Activated naive CD8-positive, alpha-beta T cell treated with anti-CD3 and anti-CD28 coated beads for 36 hours (primary cell): ENCODE measurements at places on chromosomes 7 and 10. TPM values are rescaled to one million over a fixed set of nuclear protein-coding genes. Genes with fewer than 3 reads are reported as not detected.
A peak's percentile ranks its signal among the peaks of the same experiment; 100 is the strongest.

FMC1 gene
- total RNA-seq: 6.3 TPM

- peak; percentile 66 for DNase-seq
Observed at GRCh38 chr10:103584216-103585010, 90.9 kb downstream of the NEURL1 start.

GRCh38 chr7:8500286-8500685 lies 66.9 kb downstream of the NXPH1 start:
- DNase-seq: no peak

SAMD9L gene
- 18.6 TPM for total RNA-seq

- no peak for DNase-seq
Observed at GRCh38 chr10:5570007-5570655, 45.4 kb downstream of the CALML3 start.

WASL gene
- total RNA-seq: 5.1 TPM

- DNase-seq: peak; percentile 67
Observed at GRCh38 chr10:70656489-70656888, 15.8 kb upstream of the ADAMTS14 start.

GRCh38 chr10:125928928-125929585 lies 32.7 kb downstream of the FANK1 start:
- no peak for DNase-seq

CXCL12 gene
- total RNA-seq: not detected

CCL24 gene
- total RNA-seq: not detected

WDFY4 gene
- 0.93 TPM for total RNA-seq

GRCh38 chr7:155237297-155237696 lies 60.4 kb upstream of the INSIG1 start:
- no peak for DNase-seq

GDI2 gene
- total RNA-seq: 339 TPM

DNA sequence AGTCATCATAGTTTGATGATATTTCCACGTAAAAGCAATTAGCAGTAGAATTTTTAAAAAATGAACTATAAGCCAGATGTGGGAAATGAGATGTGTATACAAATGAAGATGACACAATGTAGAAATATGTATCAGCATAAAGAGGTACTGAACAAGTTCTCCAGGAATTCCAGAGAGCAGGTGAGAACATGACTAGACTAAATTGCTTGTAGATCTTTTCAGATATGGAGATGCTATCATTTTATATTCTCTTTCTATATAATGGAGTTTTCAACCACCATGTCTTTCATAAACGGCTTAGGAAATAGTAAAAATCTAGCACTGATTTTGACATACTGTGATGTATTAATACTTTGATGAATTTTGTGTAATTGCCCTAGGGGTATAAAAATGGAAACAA lies 130.9 kb downstream of the SEMA3D start:
- DNase-seq: no peak

GRCh38 chr10:52741851-52742250 lies 30.7 kb downstream of the MBL2 start:
- no peak for DNase-seq

DNA sequence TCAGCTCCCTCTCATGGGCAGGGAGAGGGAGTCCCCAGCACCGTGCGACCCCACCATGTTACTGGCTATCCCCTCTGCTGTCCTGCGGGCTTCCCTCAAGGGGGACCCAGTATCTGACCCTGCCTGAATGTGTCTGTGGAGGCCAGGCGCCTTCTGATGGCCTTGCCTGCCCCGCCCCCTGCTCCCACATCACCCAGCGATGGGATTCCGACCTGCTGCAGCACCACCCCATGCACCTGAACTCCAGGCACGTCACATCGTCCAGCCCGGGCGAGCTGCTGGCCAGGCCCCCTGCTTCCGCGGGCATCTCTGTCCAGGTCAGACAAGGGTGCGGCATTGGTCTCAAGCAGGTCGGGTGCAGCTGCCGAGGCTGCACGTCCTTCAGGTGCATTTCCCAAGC lies 19.0 kb downstream of the LRRC27 start:
- DNase-seq: no peak

ANKRD2 gene
- not detected for total RNA-seq

CFAP43 gene
- not detected for total RNA-seq

DNA sequence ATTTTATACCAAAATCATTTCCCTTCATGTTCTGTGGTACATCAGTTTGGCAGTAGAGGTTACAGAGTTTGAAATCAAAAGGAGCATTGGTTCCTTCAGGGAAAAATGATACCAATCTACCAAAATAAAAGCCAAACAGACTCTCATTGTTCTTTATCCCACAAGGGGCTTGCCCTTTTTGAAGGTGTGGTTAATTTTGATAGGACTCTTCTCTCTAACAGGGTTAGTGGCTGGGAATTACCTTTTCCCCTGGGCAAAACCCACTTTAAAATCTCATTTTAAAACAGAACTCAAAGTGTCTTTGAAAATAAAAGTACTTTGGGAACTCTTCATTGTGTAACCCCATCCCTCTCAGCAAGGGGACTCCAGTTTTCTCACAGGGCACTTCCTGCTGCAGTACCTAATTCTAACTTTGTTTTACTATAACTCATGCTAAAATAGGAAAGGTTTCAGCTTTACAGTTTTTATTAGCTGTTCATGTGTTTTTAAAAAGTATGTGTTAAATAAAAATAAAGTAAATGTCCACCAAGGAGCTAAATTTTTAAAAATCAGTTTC lies 30.6 kb downstream of the SMNDC1 start:
- DNase-seq: no peak

DNA sequence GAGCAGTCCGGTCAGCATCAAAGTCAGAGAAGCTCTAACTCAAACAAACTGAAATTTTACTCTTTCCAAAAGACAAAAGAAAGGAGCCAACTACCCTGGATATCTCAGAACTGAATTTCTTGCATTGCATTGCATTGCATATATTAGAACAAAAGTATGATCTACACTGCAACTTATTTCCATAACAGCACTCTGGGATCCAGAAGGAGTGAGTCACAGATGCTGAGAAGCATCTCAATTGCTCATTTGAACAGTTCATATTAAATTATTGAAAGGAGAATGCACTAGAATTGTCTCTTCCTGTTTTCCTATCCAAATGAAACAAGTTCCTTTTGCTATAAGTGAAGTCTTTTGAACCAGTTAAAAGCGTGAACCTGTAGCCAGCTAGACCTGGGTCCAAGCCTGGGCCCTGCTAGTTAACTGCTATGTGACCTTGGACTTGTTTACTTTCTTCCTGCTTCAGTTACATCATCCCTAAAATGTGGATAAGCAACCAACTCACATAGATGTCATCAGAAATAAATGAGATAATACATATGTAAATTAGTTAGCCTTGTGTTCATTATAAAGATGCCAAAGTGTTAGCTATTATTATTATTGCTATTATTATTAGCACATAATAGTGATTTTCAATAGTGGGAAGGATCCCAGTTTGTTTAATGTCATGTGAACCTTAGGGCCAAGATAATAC lies 184.1 kb downstream of the CREB5 start:
- DNase-seq: no peak

GRCh38 chr7:101278461-101279292 lies 33.8 kb upstream of the FIS1 start:
- DNase-seq: no peak

DNA sequence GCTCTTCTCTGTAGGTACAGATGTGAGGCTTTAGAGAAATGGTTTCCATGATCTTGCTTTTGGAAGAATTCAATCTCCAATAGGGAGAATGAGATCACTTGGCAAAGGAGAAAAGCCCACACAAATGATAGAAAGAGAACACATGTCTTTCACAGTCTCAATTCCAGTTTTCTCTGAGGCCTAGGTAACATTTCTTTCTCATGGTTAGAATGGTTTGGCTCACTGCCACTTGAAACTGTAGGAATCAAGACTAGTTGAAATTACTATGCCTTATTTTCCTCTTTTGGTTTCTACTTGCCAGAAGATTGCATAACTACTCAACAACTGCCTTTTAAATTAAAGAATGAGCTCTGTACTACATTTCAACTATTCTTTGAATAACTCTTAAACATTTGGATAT lies 276.5 kb upstream of the TEX47 start:
- no peak for DNase-seq

HGF gene
- total RNA-seq: not detected

TRUB1 gene
- total RNA-seq: 17.1 TPM

DNA sequence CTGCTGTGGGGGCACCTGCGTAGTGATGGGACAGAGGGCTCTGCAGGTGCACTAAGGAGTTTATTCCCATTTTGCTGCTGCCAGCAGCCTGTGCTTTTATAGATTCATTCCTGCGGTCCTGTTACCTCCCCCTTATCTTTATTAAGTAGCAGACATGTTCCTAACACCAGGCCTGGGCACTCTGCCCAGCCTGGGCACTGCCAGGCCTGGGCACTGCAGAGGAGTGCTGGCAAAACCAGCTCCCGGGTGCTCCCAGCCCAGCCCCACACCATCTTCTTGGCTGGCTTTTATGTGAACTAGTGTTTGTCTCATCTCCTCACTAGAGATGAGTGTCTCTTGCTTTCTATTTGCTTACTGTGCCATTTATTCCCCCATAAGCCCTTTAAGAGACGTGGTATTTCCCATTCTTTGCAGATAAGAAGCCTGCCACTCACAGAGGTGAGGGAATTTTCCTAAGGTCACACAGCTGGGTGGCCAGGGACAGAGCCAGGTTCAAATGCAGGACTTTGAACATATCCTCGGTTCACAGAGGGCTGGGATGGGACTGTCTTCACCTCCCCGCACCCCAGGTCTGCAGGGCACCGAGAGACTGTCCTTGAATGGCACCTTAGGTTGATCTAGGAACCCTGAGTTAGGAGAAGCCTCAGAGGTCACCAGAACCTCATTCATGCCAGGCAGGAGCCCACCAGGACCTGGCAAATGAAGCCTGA lies 14.6 kb upstream of the DRGX start:
- DNase-seq: no peak

DNA sequence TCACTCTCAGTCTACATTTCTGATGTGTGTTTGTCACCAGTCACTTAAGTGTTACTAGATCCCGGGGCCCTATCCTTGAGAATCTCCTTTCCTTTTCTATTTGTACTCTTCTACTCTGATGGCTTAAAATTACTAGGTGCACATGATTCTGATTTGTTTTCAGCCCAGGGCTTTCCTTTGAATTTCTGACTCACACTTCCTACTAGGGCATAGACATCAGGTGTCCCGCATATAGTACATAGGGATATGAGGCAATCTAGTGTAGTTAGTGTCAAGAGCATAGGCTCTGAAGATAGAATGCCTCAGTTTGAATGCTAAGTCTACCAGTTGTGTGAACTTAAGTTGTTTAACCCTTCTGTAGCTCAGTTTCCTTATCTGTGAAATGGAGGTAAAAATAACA lies 49.4 kb upstream of the LRRN3 start:
- no peak for DNase-seq

DNA sequence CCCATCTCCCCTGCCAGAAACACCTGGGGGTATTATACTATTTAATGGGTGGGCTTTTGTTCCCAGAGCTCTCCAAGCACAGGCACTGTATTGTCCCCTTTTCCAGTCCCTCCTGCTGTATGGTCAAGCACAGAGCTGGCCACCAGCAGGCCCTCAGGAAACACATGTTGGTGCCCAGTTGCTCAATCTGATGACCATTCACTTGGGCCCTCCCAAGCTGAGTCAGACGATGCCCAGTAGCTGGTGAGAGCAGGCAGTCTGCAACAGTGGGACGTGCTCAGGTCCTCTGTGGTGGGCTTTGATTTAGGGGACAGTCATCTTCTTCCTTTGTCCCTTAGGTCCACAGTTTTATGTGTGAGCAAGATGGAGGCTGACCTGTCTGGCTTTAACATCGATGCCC lies 11.8 kb downstream of the SFXN2 start:
- no peak for DNase-seq

GRCh38 chr10:71748671-71749191 lies 24.6 kb downstream of the VSIR start:
- DNase-seq: peak; percentile 82

TLX1 gene
- not detected for total RNA-seq

KCND2 gene
- total RNA-seq: not detected

PRPS1L1 gene
- total RNA-seq: not detected

GPR26 gene
- not detected for total RNA-seq

PTPRN2 gene
- total RNA-seq: 0.74 TPM

DNA sequence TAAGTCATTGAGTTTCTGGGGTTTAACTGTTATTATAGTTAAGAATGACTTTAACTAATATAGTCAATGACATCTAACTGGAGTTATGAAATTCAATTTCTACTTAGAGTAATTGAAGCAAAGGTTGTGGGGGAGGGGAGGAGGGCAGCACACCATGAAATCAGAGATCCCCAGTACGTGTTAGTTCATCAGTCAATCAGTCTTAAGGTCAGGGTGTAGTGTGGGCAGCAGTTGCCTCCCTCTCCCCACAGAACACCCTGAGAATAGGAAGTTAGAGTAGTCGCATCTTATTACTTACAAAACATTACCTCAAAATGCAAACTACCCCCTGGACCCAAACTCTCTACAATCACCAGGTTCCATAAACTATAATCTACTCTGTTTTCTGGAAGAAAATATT lies 7.0 kb upstream of the HPS1 start:
- DNase-seq: no peak

GRCh38 chr10:35433851-35434426 lies 97.6 kb downstream of the CCNY start:
- no peak for DNase-seq

CYP26C1 gene
- total RNA-seq: not detected

SNX8 gene
- total RNA-seq: 48.7 TPM

GRCh38 chr7:139044813-139045794 lies 9.3 kb upstream of the ZC3HAV1L start:
- DNase-seq: no peak

CRHR2 gene
- not detected for total RNA-seq

LIPK gene
- not detected for total RNA-seq

POT1 gene
- 30.9 TPM for total RNA-seq

DNA sequence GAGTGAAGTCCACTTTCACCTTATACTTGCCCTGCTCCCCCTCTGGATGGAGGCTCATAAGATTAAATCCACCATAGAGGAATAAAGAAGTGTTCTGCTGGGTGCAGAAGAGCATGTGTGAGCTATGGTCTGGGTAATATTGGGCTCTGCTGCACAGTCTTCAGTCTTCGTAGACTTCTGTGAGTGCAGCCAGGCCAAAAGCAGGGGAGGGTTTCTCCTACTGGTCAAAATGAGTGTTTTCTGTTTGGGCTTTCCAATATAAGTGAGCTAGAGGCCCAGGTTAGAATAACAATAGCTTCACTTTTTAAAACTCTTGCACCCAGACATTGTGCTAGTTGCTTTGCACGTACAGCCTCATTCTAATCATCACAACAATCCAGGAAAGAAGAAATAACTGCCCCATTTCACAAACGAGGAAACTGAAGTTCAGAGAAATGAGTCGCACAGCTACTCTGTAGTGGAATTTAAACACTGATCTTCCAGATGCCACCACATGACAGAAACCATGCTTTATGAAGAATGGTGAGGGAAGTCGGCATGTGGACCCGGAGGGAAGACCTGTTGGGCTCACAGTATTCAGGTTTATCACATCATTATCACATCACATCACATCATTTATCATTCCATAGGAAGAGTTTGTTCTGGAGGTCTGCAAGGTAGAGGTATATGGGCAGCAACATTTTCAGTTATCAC lies 23.8 kb upstream of the MSMB start:
- DNase-seq: no peak

DNA sequence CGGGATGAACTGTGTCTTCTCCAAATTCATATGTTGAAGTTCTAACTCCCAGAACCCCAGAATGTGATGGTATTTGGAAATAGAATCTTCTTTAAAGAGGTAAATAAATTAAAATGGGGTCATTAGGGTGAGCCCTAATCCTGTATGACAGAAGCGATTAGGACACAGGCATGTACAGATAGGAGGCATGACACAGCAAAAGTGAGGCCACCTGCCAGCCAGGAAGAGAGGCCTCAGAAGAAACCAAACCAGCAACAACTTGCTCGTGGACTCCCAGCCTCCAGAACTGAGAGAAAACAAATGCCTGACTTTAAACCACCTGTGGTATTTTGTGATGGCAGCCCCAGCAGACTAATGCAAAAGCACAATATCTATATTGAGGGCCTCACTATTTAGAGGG lies 214.3 kb downstream of the NEBL start:
- DNase-seq: no peak

NKX2-3 gene
- not detected for total RNA-seq

ACTR3C gene
- 3.4 TPM for total RNA-seq
